ENCODE measurements at places on chromosomes 2 and 18. TPM values are rescaled to one million over a fixed set of nuclear protein-coding genes. Genes with fewer than 3 reads are reported as not detected.

Gene STPG4
- not detected for total RNA-seq

Gene PROKR1
- total RNA-seq, result not detected

Gene SPEG
- total RNA-seq, result 12.6 TPM

Gene RESP18
- not detected for total RNA-seq

Gene EVX2
- not detected for total RNA-seq

Gene UNC80
- not detected for total RNA-seq

Gene CD226
- 0.10 TPM for total RNA-seq

Gene RAPGEF4
- total RNA-seq, result not detected

Gene CD302
- 4.4 TPM for total RNA-seq

Gene SCN1A
- not detected for total RNA-seq

Gene ABCG5
- not detected for total RNA-seq

Gene ERMN
- total RNA-seq, result not detected

Gene TCF4
- 43.1 TPM for total RNA-seq

Gene CD8B2
- not detected for total RNA-seq

Gene CENPA
- 19.8 TPM for total RNA-seq

Gene UPP2
- total RNA-seq, result not detected

Gene MBOAT2
- total RNA-seq, result 40.0 TPM

Gene FAM237A
- total RNA-seq, result not detected

Gene NOTO
- not detected for total RNA-seq

Gene ELP2
- total RNA-seq, result 109 TPM

Gene CIB4
- total RNA-seq, result not detected

Gene PNKD
- 40.8 TPM for total RNA-seq

Gene INO80C
- 8.5 TPM for total RNA-seq

Gene IL1R1
- total RNA-seq, result 1.4 TPM

Gene ONECUT2
- not detected for total RNA-seq

Gene GPR55
- not detected for total RNA-seq

Gene IL36A
- total RNA-seq, result not detected

All from MG63 (cell line).